ENCODE measurements at places on chromosomes 1 and 21.

DNA sequence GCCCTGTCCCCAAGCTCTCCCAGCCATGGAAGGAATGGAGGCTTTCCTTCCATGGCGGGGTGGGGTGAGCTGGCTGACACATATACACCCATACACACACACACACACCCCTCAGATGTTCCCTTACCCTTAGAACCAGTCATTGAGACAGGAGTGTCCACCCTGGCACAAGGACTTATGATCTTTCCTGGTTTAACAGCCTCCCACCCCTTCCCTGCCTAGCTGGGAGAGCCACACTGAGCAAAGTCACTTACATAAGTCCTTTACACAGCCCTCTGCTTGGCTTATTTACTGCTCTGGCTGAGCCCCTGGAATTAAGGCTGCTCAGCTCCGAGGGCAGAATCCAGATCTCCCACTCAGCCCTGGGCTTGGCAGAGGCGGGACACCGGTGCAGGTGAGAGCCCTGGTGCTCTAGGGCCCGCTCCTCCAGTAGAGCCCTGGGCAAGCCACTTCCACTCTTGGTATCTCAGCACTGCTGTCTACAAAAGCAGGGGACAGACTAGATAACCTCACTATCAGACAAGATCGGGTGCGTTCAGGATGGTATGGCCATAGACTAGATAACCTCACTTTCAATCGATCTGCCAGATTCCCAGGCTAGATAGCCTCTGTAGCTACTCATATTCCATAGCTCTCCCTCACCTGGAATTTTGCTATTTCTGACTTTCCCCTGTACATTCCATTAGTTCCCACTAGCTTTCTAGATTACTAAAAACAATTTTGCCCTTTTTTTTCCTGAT, 16.7 kb downstream of the SLC6A9 start:
- H3K4me1 ChIP-seq, result peaks cover 7% of the 10 kb centered on the region
- H3K4me3 ChIP-seq, result no peak overlapping the region
- no peak overlapping the region for H3K27ac ChIP-seq
- DNase-seq, result no peak
- H3K27me3 ChIP-seq, result no peaks in the 10 kb centered on the region
- peaks cover 4% of the 10 kb centered on the region for H3K36me3 ChIP-seq

DNA sequence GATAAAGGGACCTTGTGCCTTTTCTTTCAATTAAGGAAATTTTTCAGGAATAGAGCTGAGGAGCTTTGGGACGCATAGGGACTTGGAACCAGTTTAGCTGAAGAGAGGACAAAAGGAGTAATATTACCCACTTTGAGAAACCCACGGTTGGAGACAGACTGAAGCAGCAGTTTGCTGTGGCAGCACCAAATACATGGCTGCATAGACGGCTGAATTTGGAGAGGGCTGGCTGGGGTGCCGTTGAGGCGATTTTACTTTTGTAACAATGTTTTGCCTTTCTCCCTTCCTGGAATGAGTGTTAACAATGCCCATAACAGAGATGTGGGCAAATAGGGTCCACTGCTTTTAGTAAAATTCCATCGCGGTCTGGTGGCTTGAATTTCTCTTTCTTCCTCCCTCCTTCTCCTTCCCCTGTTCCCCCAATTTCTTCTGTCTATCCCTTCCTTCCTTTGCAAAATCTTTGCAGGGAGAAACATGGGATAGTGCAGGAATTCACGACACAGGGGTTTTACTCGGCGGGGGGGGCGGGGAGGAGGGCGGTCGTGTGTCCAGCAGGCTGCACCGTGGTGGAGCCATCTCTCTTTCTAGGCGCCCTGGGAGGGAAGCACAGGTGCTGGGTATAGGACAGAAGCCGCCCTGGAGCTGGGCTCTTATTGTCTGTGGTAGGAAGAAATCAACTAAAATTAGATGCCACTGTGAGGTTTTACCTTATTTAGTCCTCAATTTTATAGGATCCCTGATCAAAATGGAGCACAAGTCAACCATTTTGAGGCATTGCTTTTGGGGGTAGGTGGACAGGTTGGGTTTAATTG, 6.8 kb downstream of the LHX4 start:
- H3K4me3 ChIP-seq, result no peak overlapping the region
- no peak for DNase-seq
- H3K4me1 ChIP-seq, result peaks cover 13% of the 10 kb centered on the region
- H3K27ac ChIP-seq, result no peak overlapping the region
- peaks cover 100% of the 10 kb centered on the region for H3K27me3 ChIP-seq
- H3K36me3 ChIP-seq, result no peaks in the 10 kb centered on the region

DNA sequence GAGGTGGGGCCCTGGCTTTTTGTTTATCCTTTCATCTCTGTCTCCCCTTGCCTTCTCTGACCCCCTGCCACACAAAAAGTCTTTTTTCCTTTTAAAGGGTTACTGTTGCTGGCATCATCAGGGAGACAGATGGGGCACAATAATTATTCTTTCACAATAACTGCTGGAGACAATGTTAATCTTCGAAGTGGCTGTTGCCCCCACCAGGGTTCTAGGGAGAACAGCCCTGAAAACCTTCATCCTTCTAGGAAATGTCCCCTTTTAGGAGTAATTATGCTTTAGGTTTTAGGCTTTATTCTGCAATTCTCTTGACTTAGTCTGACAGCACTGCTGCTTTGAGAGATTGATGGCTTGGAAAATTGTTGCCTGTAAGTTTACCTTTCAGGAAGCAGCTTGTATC, 150.0 kb downstream of the NOS1AP start:
- no peak overlapping the region for H3K27ac ChIP-seq
- peaks cover 36% of the 10 kb centered on the region for H3K4me1 ChIP-seq
- H3K27me3 ChIP-seq, result no peaks in the 10 kb centered on the region
- no peak for DNase-seq
- no peak overlapping the region for H3K4me3 ChIP-seq

DNA sequence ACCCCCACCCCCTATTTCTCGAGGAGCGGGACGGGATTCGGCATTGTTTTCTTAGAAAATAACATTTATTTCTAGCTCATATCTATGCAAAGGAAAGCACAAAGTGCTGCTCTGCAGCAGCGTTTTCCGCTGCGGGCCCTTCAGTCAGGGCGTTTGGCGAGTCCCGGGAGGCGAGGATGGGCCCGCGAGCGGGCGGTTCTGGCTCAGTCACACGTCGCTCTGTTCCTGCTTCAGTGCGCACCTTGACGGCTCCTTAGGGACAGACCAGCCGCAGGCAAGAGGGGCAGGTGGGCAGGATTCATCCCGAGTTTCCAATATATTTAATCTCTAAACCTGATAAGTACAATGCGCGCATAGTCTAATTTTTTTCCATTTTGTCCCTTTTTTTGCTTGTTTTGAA, 5.7 kb downstream of the DMRTA2 start:
- H3K4me3 ChIP-seq, result no peak overlapping the region
- peaks cover 20% of the 10 kb centered on the region for H3K4me1 ChIP-seq
- no peak for DNase-seq

DNA sequence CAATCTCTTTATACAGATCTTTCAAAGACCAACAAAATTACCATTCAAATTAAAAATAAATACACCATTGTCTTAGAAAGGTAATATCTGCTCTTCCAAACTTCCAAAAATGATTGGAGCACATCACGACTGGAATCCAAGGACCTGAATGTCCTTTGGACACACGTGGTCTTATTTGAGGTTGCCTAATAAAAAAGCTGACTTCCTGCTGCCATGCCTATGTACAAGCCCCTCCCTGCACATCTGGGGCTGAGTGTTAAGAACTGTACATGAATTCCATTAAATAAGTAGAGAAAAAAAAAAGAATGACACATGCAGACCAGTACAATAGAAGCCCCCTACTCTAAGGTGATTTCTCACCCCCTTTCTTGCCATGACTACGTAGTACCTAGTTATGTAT, 73.6 kb downstream of the SUSD4 start:
- no peak overlapping the region for H3K27ac ChIP-seq
- H3K27me3 ChIP-seq, result peaks cover 37% of the 10 kb centered on the region
- no peaks in the 10 kb centered on the region for H3K4me1 ChIP-seq
- H3K4me3 ChIP-seq, result no peak overlapping the region
- no peak for DNase-seq
- H3K36me3 ChIP-seq, result no peaks in the 10 kb centered on the region

DNA sequence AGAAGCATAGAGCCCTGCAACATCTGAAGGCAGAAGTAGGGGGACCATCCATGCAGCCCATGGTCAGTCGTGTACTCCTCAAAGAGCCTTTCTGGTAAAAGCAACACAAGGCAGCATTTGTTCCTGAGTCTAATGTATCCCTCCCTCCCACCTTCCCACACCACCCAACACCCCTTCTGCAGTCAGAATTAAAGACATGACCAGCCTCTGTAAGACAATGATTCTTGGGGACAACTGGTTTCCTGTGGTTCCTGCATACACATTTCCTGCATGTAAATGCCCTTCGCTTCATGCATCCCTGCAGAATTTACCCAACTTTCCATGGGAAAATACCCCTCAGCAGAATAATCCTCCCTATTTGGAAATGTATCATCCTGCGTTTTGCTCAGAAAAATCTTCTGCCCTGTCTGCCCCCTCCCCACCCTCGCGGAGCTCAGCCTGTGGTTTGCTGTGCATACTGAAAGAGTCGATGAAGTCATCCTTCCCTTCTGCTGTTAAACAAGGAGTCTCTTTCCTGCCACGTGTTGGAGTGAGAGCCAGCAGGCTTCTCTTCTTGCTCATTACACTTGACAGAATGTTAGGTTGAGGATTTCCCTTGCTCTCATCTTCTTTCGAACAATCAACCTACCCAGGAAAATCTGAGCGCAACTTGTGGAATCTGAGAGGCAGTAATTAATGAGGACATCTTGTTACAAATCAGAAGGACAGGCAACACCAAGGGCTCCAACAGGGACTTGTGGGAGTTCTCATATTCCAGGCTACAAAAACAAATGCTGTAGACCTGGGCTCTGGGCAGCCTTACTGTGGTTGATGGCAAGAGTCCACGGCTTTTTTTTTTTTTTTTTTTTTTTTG, 4.7 kb downstream of the TNN start:
- peak overlapping the region; percentile 41 for H3K27ac ChIP-seq
- H3K4me1 ChIP-seq, result peaks cover 18% of the 10 kb centered on the region
- H3K27me3 ChIP-seq, result peaks cover 21% of the 10 kb centered on the region
- DNase-seq, result no peak
- no peaks in the 10 kb centered on the region for H3K36me3 ChIP-seq
- no peak overlapping the region for H3K4me3 ChIP-seq

DNA sequence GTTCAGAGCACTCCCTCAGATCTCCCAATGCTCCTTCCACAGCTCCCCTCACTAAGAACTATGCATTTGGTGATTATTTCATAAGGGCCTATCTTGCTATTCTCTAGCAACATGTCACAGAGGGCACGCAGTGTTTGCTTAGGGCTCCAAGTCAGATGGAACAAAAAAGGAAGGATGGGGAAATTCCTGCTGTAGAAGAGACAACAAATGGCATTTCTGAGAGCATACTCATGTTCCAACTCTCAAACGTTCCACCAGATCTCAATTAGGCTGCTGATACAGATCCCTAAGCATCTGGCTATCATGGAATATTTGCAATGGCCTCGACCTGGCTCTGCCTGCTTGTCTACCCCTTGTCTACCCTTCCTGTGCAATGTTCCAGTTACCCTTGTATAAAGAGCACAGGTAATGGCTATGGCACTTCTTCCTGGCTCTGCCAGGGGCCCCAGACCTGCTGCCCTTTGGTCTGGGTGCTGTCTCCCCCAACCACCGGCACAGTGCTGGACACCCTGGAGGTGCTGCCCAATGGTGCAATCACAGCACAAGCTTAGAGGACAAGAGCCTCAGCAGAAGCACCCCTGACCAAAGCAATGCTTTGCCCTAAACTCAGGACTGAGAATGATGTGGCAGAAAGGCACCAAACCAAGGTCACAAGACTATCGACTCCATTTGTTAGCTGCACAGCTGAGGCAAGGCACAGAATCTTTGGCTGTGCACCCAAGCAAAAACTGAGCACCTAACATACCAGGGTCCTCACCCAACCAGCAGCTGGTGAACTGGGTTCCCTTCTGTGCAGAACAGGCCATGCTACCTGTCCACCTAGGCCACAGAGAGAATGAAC, 3.6 kb downstream of the PARP1 start:
- no peaks in the 10 kb centered on the region for H3K27me3 ChIP-seq
- H3K27ac ChIP-seq, result no peak overlapping the region
- peaks cover 23% of the 10 kb centered on the region for H3K36me3 ChIP-seq
- H3K4me1 ChIP-seq, result peaks cover 39% of the 10 kb centered on the region
- DNase-seq, result no peak

DNA sequence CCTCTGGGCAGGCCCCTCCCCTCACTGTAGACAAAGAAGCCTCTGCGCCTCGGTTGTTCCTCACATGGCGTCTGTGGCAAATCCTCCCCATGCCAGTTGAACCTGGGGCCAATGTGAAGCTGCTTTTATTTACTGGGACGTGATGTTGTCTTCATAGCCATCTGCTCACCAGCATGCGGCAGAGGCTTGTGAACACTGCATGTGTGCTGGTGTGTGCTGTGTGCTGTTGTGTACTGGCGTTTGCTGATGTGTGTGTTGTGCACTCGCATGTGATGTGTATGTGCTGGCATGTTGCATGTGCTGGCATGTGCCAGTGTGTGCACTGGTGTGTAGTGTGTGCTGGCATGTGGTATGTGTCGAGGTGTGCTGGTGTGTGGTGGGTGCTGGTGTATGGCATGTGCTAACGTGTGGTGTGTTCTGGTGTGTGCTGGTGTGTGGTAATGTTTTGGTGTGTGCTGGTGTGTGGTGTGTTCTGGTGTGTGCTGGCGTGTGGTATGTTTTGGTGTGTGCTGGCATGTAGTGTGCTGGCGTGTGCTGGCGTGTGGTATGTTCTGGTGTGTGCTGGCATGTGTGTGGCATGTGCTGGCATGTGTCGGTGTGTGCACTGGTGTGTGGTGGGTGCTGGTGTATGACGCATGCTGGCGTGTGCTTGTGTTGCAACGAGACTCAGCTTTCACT, 37.2 kb upstream of the TRAPPC10 start:
- no peaks in the 10 kb centered on the region for H3K4me1 ChIP-seq
- no peaks in the 10 kb centered on the region for H3K27me3 ChIP-seq
- no peak for DNase-seq
- no peak overlapping the region for H3K27ac ChIP-seq
- H3K4me3 ChIP-seq, result no peak overlapping the region

DNA sequence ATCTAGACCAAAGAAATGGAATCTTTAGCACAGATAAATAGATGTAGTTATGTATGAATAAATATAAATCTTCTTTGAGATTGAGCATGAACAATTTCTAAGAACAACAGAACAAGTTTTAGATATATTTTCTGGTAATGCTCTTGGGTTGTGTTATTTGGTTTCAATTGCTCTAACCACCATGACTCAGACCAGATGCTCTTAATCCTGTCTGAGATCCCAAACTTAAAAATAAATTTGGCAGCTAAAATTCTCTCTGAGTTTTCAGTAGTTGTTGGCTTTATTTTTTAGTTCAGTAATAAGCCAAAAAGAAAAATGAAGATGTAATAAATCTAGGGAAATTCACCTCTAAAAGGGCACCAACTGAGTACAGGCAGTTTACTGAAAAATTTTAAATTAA, 1693.4 kb downstream of the NCAM2 start:
- H3K4me1 ChIP-seq, result no peaks in the 10 kb centered on the region
- DNase-seq, result no peak
- no peak overlapping the region for H3K4me3 ChIP-seq
- no peaks in the 10 kb centered on the region for H3K36me3 ChIP-seq
- no peak overlapping the region for H3K27ac ChIP-seq

GRCh38 chr1:196516373-196516772, 91.9 kb downstream of the KCNT2 start:
- H3K4me1 ChIP-seq, result peaks cover 9% of the 10 kb centered on the region
- H3K27ac ChIP-seq, result peak overlapping the region; percentile 50
- H3K36me3 ChIP-seq, result peaks cover 18% of the 10 kb centered on the region
- H3K4me3 ChIP-seq, result no peak overlapping the region
- H3K27me3 ChIP-seq, result no peaks in the 10 kb centered on the region
